Renal cortical epithelial cell (primary cell): ENCODE measurements at places on chromosomes 4 and X.

DNA sequence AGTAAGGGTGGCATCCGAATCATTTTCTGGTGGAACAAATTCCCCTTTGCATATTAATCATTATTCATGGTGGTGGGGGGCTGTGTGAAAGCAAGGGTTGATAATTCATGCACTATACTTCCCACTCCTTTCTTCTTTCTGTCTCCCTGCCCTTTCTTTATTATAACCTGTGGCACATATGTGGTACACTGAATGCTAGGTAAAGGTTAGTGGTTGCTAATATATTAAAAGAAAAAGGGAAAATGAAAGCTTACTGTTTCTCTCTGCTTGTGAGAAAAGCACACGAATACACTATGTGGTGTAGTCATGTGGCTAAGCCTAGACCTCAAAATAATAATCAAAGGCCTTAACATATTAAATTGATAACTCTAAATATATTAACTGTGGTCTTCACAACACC lies 178.4 kb upstream of the RPS6KA3 start:
- no peak for DNase-seq

GRCh38 chr4:123747016-123747415 lies 350.4 kb downstream of the SPRY1 start:
- no peak for DNase-seq

- DNase-seq = no peak
Observed at GRCh38 chrX:11429538-11430085, 136.4 kb downstream of the AMELX start.

DNA sequence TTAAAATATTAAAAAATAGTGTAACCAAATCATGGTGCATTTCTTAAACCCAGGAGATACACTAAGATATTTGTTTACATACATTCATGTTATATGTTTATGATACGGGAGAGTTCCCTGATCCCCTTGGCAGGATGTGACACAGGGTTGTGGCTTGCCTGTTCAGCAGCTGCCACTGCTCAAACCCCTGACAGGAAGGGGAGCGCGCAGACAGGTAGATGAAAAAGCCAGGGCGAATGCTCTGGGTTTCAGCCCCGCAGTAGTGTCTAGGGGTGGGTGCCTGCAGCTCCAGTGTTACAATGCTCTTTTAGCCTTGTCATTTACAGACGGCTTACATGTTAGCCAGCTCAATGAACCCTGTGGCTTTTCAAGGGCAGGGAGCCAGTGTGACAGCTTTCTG lies 1343.8 kb upstream of the IGFBP7 start:
- DNase-seq = no peak

GRCh38 chr4:16676230-16676770 lies 222.1 kb downstream of the LDB2 start:
- no peak for DNase-seq

GRCh38 chr4:4838936-4839810 lies 20.3 kb upstream of the MSX1 start:
- DNase-seq = no peak

DNA sequence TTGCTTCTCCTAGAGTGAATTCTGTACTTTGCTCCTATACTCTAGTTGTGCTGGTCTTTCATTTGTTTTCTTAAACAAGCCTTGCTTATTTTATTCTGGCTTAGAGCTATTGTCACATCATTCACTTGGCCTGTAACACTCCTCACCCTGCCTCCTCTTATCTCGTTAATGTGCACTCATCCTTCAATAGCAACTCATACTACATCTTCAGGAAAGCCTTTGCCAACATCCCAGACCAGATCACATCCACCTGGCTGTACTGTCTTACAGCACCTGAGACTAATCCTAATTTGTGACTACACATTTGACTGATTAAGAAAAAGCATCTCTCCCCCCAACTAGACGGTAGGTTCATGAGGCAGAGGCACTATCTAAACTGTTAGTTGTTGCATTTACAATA lies 80.8 kb downstream of the SLC7A11 start:
- DNase-seq = no peak

- peak; percentile 67 for DNase-seq
Observed at GRCh38 chr4:33837043-33837838, 2407.1 kb downstream of the ARAP2 start.

GRCh38 chr4:77074981-77075855 lies 571 bp downstream of the CCNI start:
- DNase-seq = peak; percentile 26

GRCh38 chr4:98290511-98290910 lies 29.3 kb downstream of the RAP1GDS1 start:
- DNase-seq = peak; percentile 19

DNA sequence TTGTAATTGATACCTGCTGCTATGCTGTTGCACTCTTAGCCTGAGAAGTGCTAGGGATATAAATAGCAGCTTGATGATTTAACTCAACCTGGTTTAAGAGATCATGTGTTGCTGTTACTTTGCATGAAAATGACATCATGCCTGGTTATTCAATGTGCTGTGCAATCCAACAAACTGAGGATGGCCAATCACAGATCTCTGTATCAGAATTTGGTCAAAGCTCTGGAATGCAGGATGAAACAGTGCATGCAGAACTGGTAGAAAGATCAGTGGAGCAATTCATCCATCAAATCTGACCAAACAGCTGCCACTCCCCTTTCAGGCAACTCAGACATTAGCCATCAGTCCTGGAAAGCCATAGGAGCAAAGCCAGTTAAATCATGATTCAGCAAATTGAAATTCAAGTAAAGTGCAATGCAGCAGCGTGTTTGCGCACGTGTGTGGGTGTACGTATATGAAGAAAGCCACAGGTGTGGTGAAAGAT lies 160.3 kb upstream of the RASGEF1B start:
- peak; percentile 100 for DNase-seq

GRCh38 chr4:82371497-82371896 lies 2.3 kb downstream of the HNRNPD start:
- DNase-seq = no peak

GRCh38 chrX:85836868-85837267 lies 210.5 kb downstream of the CHM start:
- DNase-seq = peak; percentile 44

- DNase-seq = no peak
Observed at GRCh38 chr4:12943069-12943468, 541.1 kb downstream of the RAB28 start.

DNA sequence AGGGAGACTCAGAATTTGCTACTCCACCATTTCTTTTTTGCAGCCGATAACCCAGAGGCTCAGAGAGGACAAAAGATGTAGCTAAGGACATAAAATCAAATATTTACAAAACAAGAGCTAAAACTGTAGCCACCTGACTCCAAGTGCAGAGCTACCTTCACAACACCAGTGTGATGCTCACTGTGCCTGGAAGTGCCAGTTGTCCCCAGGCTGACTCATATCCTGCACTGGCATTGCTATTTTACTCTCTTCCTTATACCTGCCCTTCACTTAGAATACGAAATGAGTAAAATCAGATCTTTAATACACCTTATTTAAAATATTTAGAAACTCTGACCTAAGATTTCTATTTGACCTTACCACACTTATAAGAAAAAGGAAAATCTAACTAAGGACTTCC lies 39.5 kb downstream of the SLC7A11 start:
- peak; percentile 19 for DNase-seq
